ENCODE measurements at places on chromosomes 16 and 17. TPM values are rescaled to one million over a fixed set of nuclear protein-coding genes. Genes with fewer than 3 reads are reported as not detected.

The DNAAF1 gene
- total RNA-seq: not detected

DNA sequence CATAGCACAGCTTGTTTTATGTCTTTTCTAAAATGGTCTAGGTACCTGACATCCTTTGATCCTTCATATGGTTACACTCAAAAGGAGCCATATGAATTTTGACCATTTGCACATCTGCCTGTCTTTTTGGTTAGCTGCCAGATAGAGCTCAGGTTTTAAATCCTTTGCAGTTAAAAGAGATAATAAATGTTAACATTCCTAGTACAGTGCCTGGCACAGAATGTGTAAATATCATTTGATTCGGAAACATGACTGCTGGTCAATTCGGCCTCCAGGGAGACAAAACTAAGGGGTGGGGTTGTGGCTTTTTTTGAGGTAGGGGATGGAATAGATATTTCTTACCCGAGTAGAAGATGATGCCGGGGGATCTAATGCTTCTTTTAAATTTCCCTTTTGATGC, 64.2 kb downstream of the FTO start:
- no peak overlapping the region for H3K27ac ChIP-seq
- H3K4me3 ChIP-seq: no peak overlapping the region
- DNase-seq: no peak
- H3K4me1 ChIP-seq: peaks cover 3% of the 10 kb centered on the region

DNA sequence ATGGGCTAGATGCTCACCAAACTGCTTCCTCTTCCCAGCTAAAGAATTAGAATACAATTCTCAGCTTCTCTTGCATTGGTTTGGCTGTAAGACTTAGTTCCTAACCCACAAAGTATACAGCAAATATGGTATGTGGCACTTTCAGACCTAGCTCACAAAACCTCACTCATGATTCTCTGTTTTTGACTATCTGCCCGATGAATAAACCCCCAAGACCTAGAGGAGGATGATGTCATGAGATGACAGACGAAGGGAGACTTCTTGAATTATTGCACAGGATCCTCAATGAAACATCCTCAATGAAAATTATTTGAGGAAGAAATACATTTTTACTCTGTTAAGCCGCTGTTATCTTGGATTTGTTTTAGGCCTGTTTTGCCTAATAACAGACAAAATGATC, 14.3 kb downstream of the CNOT1 start:
- H3K4me3 ChIP-seq: no peak overlapping the region
- no peak for DNase-seq
- peaks cover 7% of the 10 kb centered on the region for H3K36me3 ChIP-seq
- no peak overlapping the region for H3K27ac ChIP-seq
- no peaks in the 10 kb centered on the region for H3K27me3 ChIP-seq

DNA sequence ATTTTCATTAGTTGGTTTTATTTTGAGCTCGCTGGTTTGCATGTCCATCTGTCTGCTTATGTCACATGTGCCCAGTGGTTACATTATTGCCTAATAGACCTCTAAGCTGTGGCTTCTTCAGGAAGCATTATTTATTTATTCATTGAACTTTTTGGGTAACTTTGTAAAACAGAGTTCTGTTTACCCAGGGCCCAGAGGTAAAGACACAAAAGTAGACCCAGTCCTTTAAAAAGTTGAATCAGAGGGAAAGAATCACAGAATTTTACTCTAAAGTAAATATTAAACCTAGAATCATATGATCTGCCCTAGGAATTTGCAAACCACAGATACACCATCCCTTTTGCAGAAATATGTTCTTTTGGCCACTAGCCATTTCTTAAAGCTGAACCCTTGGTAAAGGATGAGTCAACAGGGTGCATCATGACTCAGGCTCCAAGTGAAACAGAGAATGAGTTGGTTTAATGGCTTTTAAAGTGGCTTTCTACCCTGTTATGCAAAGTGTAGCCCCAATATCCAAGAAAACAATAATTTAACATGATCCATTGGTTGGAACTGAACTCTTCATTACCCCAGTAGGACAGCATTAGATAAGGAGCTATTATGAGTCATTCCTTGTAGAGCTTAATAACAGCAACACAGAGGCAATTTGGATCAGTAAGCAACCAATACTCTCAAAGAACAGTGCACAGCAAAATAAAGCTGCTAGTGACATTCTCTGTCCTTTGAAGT, 236.3 kb downstream of the KCNJ2 start:
- no peak overlapping the region for H3K27ac ChIP-seq
- H3K27me3 ChIP-seq: no peaks in the 10 kb centered on the region
- H3K4me3 ChIP-seq: no peak overlapping the region
- no peak for DNase-seq
- H3K36me3 ChIP-seq: no peaks in the 10 kb centered on the region

DNA sequence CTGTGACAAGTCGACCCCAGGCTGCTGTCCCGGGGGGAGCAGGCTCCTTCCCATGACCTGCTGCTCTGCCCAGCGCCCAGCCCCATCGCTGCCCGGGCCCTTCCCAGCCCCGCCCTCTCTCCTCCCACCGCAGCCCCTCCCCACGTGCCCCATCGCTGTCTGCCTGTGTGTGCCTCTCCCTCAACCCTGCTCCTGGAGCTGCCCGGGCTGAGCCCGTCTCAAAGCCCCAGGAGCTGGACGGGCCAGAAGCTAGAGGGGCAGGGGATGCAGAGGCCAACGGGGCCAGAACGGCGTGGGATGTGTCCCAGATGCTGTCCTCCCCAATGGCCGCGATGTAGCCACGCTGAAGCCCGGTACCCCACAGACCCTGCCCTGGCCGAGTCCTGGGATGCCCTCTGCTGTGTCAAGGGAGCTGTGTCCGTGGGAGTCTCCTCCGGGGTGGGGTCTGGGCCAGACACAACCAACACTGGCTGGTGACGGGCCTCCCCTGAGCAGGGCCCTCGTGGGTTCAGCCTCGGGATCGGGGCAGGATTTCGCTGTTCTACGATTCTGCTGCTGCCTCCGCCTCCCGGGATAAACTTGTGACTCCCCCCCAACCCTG, 118.2 kb upstream of the ZNF750 start:
- H3K27ac ChIP-seq: no peak overlapping the region
- no peak for DNase-seq
- H3K4me1 ChIP-seq: no peaks in the 10 kb centered on the region
- no peak overlapping the region for H3K4me3 ChIP-seq
